ENCODE measurements at places on chromosomes 1 and 21. TPM values are rescaled to one million over a fixed set of nuclear protein-coding genes. Genes with fewer than 3 reads are reported as not detected.

Gene PLA2G2C
- not detected for total RNA-seq

DNA sequence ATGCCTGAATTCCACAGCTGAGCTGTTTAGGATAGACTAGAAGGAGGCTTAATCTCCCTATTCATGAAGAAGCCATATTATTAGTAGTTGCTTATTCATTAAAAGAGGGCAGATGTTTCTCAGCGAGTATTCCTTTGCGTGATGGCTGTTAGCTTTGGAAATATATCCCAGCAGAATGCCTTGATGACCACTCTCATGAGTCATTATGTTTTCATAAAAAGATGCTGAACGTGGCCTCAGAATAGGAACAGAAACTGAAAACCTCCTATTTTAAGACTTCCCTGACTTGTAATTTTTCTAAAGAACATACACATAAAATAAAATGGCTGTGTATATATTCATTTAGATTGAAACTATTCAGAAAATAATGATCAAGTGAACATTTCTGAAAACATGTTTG is 9.6 kb upstream of the PLA2G4A start:
- H3K4me1 ChIP-seq: no peaks in the 10 kb centered on the region
- H3K36me3 ChIP-seq: no peaks in the 10 kb centered on the region
- H3K27ac ChIP-seq: no peak overlapping the region
- no peak overlapping the region for H3K4me3 ChIP-seq

DNA sequence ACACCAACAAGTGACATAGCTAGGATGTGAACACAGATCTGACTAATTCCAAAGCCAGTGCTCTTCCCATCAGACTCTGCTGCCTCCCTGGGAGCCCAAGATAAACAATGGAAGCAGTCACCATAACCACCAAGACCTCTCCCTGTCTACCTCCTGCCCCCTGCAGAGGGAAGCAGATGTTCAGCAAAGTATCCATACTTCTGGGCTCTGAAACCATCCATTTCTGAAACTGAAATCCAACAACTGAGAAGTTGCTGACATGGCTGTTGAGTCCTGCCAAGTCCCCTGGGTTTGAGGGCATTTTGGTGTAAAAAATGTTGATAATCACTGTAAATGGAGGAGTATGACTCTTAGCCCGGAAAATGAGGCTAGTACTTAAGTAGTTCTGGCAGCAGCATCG is 102.1 kb downstream of the TYW3 start:
- DNase-seq: no peak
- H3K4me3 ChIP-seq: no peak overlapping the region
- no peaks in the 10 kb centered on the region for H3K4me1 ChIP-seq
- no peaks in the 10 kb centered on the region for H3K27me3 ChIP-seq

- H3K4me1 ChIP-seq: no peaks in the 10 kb centered on the region
- H3K36me3 ChIP-seq: no peaks in the 10 kb centered on the region
- H3K4me3 ChIP-seq: no peak overlapping the region
Observed at GRCh38 chr21:22762463-22762862, 1764.3 kb downstream of the NCAM2 start.
